ENCODE measurements at places on chromosomes 7 and 10. TPM values are rescaled to one million over a fixed set of nuclear protein-coding genes. Genes with fewer than 3 reads are reported as not detected.

The PIP gene
- not detected for total RNA-seq

The CPA4 gene
- total RNA-seq = 49.9 TPM

The OIT3 gene
- total RNA-seq = 1.2 TPM

The MKLN1 gene
- 22.4 TPM for total RNA-seq

The AKR1C2 gene
- total RNA-seq = 16.4 TPM

The LAMB4 gene
- total RNA-seq = under 0.01 TPM

The MYO1G gene
- total RNA-seq = not detected

The INHBA gene
- 12.3 TPM for total RNA-seq

The GLI3 gene
- 5.3 TPM for total RNA-seq

The MRM2 gene
- 13.2 TPM for total RNA-seq

The CYP3A5 gene
- total RNA-seq = not detected

The ASL gene
- 49.6 TPM for total RNA-seq

The CRYGN gene
- total RNA-seq = under 0.01 TPM

The GPER1 gene
- total RNA-seq = 3.4 TPM

The GRID1 gene
- total RNA-seq = 0.34 TPM

The VPS37D gene
- total RNA-seq = 4.1 TPM

The ITIH5 gene
- total RNA-seq = 3.5 TPM

The SRPK2 gene
- 44.0 TPM for total RNA-seq

The LIPJ gene
- not detected for total RNA-seq

The GHRHR gene
- total RNA-seq = not detected

The SLC26A5 gene
- not detected for total RNA-seq

The LBX1 gene
- under 0.01 TPM for total RNA-seq

The VPS26A gene
- 19.9 TPM for total RNA-seq

The COL28A1 gene
- under 0.01 TPM for total RNA-seq

The CLDN15 gene
- total RNA-seq = 5.3 TPM

The SPDYE8 gene
- total RNA-seq = not detected
